RCC 7860 (cell line): ENCODE measurements at places on chromosomes 1 and 21.

DNA sequence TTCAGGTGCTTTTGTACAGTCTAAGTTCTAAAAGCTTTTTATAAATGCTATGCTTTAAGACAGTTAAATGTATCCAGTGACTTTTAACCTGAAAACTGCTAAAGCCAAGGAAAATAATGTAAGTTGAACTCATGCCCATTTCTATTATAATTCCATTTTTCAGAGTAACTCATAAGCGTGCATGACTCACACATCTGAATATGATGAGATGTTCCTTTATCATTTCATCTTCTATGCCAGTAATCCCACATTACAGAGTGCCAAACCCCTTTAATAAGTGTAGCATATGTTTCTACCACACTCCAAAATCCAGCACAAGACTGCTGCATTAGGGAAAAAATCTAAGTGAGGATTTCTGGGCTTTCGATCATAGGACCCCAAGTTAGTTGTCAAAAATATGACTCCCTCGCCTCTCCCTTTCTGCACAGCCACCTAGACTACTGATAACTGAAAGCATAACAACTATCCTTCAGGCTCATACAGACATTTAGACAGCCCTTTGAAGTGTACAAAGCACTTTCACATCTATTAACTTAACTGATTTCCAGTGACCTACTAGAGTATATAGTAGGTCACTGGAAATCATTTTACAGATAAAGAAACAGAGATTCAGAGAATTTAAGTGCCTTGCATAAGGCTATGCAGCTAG, 45.3 kb downstream of the JAK1 start:
- DNase-seq: no peak

DNA sequence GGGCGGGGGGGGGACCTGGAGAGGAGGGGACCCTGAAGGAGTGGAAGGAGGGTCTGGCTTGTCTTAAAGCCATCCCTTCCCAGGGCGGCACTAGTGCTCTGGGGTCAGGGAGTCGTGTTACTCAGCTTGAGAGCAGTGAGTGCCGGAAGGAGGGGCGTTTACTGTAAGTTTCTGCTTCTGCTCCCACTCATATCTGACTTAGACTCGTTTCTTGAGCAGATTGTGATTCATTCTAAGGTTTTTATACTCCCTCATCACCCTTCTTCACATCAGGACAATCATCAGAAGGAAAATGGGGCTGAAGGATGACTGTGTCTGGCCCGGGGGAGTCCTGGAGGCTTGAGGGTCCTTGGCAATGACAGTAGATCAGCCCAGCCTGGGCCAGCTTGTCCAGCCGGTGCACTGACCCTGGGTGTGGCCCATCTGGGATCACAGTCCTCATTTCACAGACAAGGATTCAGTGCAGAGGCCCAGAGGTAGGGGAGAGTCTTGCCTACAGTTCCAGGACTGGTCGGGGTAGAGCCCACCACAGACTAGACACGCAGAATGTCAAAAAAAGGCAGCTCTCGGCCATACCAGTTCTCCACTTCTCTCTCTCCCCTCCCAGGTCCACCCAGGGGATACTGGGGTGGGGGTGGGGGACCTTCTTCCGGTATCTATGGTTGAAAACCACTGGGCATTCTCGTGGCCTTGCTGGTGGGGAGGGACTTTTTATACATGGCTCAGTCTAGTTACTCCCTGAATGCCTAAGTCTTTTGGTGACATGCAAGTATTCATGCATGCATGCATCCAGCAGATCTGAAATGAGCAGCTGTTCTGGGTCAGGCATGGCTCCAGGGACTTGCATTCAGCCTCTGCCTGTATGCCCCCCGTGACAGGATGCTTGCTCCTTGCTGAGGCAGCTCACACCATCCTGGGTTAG, 5.1 kb downstream of the TNFRSF8 start:
- peak; percentile 35 for DNase-seq

DNA sequence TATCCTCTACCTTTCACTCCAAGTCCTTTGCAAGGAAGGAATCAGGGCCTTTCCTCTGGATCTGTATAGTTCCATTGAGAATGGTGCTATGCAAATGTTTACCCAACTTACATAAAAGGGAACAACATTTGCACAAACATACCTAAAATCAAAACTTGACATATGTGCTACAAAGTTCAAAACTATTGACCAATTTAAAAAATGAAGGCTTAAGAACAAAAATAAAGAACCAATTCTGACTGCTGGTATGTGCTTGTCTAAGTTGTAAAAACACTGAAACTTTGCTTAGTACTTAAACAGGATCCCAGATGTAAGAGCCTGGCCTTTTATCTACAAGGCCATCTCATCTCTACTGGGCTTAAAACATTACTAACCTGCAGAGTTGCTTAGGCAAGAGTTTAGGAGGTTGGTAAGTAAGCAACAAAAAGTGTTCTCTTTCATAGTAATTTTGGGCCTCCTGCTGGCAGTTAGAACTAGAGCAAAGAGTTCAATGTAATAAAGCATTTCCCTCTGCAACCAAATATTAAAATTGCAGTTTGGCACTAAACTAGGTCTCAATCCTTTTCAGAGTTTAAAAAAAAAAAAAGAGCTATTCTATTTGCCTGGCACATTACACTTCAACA, 2.0 kb downstream of the SCMH1 start:
- peak; percentile 49 for DNase-seq

GRCh38 chr1:84301004-84301784, at the start of gene SAMD13:
Gene SAMD13, plus strand, starts transcription at chr1:84301708. Its CDS starts 1,527 bp downstream, at chr1:84303235.
- DNase-seq: no peak

GRCh38 chr1:15703562-15703961, 19.4 kb downstream of the PLEKHM2 start:
- DNase-seq: peak; percentile 53

DNA sequence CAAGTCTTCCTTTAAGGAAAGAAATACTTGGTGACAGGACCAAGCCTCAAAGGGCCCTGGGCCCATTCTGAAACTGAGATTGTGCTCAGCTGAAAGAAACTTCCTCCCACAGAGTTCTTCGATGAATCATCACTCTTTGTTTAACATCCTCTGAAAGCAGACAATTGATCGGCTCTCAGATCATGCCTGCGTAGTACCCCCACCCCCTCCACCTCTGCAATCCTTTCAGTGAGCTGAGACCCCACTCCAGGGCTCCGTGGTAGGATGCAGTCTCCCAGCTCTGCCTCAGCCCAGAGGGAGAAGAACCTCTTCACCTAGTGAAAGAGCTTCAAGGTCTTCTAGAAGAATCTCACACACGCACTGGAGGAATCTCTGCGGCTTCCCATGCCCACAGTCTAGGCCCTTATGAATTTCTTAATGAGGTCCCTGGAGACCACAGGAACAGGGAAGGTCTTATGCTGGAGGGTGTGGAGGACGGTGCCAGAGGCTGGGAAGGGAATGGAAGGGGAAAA, 104.9 kb upstream of the SOD1 start:
- no peak for DNase-seq

- no peak for DNase-seq
Measured at GRCh38 chr21:32131960-32132359, 146.9 kb downstream of the MIS18A start.

GRCh38 chr1:227928811-227929375, 18.8 kb downstream of the WNT9A start:
- no peak for DNase-seq

- no peak for DNase-seq
Measured at GRCh38 chr21:25760061-25760460, 25.3 kb downstream of the GABPA start.

GRCh38 chr1:19926296-19927129, 3.1 kb upstream of the PLA2G2E start:
- DNase-seq: no peak

GRCh38 chr1:107551456-107551855, 410.6 kb downstream of the NTNG1 start:
- DNase-seq: no peak

- peak; percentile 79 for DNase-seq
Measured at GRCh38 chr1:56424744-56425493, 154.4 kb downstream of the PLPP3 start.

- no peak for DNase-seq
Measured at GRCh38 chr1:15013767-15014166, 139.8 kb upstream of the TMEM51 start.

- peak; percentile 83 for DNase-seq
Measured at GRCh38 chr1:41713557-41714327, 205.0 kb downstream of the HIVEP3 start.

DNA sequence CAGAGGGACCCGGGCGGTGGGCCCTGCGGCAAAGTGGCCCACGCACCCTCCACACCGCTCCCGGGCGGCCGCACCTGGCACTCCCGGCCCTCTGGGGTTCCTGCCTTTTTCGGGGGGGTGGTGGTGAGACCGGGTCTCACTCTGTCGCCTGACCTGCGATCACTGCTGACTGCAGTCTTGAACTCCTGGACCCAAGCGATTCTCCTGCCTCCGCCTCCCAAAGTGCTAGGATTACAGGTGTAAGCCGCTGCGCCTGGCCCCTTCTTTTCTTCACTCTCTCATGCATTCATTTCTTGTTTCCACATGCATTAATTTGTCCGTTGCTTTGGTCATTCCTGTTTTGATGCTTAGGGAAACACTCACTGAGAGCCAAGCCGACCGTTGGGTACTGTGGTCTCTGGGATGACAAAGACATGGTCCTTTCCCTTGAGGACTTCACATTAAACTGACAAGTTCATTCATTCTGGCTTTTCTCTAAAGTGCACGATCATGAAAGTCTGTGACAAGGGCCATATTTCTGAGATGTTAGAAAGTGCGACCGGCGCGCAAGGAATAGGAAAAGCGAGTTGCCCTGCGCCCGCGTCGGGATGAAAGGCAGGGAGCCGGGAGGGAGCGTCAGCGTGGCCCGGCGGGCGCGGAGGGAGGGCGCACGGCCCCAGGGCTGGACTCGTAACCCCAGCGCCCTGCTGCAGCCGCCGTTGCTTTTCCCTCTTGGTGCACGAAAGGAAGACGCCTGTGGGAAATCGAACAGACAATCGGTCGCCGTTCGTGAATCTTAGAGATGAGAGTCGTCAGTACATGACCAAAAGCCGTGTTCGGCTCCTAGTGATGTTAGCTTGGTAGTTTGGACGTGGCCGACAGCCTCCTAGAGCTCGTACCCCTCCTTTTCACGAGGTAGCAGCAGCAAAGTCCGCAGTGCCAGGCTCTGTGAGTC, 1.0 kb upstream of the MCOLN2 start:
- no peak for DNase-seq

DNA sequence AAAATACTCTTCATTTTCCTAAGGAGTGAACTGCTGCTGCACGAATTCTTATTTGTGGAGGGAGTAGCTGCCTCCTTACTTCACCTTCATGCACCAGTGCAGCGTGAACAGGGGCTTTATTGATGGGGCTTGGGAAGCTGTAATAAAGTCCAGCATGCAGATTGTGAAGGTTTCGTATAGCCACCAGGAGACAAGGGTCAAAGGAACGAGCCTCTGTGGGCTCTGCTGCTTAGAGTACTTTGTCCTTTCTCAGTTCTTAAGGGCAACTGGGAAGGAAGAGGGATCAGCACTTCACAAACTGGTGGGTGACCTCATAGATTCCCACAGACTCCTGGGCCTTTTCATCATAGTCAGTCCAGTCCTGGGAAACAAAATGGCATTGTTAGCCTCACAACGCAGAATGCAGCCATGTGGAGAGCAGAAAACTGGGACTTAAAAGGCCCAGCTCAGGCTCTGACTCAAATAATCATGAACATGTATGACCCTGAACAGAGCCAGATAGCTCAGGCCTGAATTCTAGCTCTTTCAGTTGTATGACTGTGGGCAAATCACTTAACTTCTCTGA, 6.0 kb downstream of the CZIB start:
- no peak for DNase-seq
